ENCODE measurements at places on chromosomes 12 and 14.

GRCh38 chr12:39935275-39935674 is 170.6 kb downstream of the SLC2A13 start:
- DNase-seq, result peak; percentile 32

DNA sequence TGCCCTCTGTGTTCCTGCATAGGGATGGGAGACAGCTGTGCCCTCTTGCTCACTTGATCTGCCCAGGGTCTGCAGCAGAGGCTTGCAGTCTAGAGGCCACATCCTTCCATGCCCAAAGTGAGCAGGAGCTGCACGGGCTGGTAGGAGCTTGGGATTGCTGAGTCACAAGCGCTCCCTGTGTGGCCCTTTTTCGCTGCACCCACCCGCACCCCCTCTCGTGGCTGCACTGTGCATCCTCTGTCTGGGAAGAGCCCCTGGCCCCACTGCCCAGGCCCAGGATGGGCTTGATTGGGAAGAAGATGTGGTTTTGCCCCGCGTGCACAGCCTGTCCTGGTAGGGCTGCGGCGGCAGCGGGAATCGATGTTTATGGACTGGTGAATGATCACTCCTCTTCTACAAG is 192.4 kb downstream of the TSPAN9 start:
- DNase-seq, result no peak

GRCh38 chr14:95562892-95563685 is 28.2 kb downstream of the GLRX5 start:
- no peak for DNase-seq

DNA sequence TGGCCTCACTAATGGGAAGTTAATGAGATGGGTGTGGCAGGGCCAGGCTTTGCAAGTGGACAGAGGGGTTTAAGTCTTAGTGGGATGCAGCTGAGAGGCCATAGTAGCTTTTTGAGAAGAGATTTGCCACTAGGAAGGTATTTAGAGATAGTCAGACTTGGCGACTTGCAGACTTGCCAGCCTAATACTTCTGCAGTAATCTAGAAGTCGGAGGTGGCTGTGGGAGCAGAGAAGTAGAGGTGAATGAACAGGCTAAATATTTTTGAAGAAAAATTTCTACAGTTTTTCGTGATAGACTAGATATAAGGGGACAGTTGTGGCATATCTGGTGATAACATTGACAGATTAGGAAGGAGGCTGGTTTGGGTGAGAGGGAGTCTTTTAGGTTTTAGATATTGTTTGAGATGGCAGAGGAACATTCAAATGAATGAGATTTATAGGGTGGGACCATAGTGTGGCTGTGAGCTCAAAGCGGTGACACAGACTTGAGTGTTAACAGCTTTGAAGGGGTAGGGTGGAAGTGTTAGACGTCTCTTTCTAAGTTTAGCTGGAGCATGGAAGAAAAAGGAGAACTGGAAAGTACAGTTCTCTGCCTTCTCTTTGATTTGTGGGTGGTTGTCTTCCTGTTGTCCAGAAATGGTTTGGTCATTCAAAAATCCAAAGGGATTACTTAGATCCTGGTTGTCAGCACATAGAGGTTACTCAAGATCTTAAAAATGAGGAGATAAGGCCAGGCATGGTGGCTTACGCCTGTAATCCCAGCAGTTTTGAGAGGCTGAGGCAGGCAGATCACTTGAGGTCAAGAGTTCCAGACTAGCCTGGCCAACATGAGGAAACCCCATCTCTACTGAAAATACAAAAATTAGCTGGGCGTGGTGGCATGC is 44.9 kb downstream of the MAPKAPK5 start:
- no peak for DNase-seq

- DNase-seq, result peak; percentile 80
Observed at GRCh38 chr12:54142114-54142475, 46.7 kb downstream of the SMUG1 start.

GRCh38 chr14:49614196-49614595 is 6.2 kb downstream of the RPL36AL start:
- no peak for DNase-seq

DNA sequence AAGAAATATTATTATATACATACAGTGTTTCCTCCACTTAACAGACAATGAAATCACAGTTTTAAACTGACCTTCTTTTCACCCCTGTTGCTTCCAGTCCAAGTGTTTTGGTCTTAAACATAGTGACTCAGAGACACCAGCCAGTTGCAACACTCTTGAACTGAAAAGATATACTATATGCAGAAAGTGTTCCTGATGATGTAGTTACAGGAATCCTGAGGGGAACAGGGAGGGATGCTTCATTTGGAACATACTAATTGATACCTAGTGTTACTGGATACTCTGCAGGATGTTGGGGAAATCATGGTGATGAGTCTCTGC is 420.8 kb downstream of the CCDC91 start:
- peak; percentile 85 for DNase-seq

DNA sequence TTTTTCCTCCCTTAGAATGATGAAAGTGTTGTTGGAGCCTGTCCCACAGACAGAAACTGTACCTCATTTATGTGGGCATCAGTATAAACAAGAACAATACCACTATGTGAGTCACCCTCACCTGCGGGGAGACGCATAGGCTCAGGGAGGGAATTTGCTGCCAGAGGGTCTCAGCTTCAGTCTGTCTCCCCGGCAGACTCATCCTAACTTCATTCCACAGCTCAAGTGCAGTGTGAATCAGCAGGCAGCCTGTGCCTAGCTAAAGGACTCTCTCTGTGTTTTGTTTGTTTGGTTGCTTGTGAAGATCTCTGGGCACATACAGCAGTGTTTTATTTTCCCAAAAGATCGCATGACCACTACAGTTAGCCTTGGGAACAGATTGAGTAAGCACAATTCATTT is 98.9 kb downstream of the PRKCH start:
- DNase-seq, result no peak

- no peak for DNase-seq
Observed at GRCh38 chr14:101130861-101131260, 227.3 kb upstream of the RTL1 start.

DNA sequence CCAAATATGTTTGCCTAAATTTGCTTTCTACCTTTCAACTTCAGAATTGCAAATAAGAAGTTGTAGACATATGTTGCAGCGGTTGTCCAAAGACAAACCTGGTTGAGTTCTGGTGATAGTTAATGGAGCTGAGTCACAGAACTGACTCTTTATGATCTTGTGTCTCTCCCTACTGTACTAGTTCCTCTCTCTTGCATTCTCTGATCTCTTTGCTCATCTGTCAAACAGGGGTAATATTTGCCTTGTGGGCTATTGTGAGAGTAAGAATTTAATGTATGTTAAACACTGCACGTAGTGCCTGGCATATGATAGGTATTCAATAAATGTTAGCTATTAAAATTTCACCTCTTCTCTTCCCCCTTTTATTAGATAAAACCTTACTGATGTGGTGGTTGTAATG is 283.5 kb upstream of the RGS6 start:
- no peak for DNase-seq

- peak; percentile 23 for DNase-seq
Observed at GRCh38 chr12:93664573-93665138, 12.5 kb upstream of the CRADD start.

- DNase-seq, result peak; percentile 5
Observed at GRCh38 chr12:22518060-22518719, 26.2 kb downstream of the C2CD5 start.

DNA sequence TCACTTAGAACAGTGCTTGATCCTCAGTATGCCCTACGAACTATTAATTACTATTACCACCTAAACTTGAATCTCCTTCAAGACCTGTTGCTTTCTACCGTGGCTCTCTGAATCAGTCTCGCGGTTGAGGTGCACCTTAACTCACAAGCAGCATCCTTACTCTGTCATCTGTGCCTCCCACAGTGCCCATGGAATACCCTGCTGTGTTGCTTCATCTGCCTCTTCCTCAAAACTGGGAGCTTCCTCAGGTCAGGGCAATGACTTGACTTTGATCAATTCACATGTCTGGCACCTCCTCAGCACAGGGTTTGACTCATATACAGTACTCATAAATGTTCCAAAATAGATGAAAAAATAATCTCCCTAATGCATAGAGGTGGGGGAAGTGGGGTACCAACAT is 305.9 kb downstream of the NUAK1 start:
- no peak for DNase-seq

DNA sequence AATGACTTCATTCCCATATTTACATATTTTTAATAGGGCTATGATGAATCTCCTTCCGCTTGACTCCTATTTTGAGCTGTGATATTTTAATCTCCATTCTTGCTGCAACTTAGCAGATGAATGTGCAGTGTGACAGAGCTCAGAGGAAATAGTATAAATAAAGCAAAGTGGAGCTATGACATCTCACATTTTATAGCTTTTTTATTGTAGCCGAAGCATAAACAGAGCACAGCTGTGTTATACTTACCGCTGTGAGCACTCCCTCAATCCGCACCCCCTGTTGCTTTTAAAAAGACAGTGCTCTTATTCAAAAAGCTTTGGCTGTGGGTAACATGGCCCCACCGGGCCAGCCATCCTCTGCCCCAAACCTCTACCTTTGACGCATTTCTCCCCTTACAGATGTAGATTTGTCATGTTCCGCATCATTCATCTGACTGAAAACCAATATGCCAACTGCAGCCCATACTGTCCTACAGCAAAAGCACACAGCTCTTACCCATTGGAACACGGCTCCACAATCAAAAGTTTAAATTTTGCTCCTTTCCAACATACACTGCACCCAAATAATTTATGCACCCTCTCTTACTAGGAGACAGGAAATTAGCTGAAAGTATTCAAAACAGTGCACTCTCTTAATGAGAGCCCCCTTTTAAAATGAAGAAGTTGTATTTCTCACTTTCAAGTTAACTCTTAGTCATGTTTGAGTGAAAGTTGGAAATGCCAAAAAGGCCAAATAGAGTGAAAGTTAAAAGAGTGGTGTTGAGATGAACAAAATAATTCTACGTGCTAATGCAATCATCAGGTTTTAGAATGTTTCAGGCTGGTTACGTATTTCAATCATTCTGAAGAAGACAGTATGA is 429.3 kb upstream of the SOX5 start:
- peak; percentile 65 for DNase-seq

DNA sequence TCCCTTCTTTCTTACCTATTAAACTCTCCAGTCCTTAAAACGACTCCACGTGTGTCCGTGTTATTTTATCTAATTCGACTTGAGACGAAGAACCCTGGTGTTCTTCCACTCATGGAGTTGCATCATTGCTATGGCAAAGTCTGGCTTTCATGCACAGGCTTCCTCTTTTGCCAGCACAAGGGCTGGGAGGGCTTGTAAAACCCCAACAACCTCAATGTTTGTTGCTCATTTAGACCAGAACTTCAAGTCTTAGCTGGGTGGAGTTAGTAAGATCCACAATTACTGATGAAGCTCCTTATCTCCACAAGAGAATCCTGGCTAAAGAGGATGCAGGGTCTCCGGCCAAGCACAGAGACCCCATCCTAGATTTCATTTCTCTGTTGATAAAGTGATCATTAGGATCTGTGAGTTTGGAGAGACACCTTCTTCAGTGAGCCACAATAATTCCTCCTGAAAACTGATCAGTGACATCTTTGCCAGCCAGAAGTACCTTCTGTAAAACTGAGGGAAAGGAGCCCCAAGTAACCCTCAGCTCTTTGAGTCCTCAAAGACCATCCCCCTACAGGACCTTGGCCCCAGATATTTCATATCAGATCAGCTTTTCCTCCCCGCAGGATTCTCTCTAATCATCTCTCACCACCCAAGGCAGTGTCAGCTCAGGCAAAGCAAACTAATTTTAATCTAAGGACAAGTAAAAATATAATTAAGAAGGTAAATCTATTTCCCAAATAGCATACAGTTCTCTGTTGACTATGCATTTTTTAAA is 514.6 kb downstream of the FUT8 start:
- DNase-seq, result no peak

- DNase-seq, result no peak
Observed at GRCh38 chr12:80032946-80033345, 66.4 kb upstream of the OTOGL start.

- peak; percentile 69 for DNase-seq
Observed at GRCh38 chr12:108856428-108857157, 790 bp downstream of the SSH1 start.

- no peak for DNase-seq
Observed at GRCh38 chr12:11768233-11768965, 118.9 kb downstream of the ETV6 start.

- peak; percentile 42 for DNase-seq
Observed at GRCh38 chr14:81990312-81990761, 456.7 kb upstream of the SEL1L start.

DNA sequence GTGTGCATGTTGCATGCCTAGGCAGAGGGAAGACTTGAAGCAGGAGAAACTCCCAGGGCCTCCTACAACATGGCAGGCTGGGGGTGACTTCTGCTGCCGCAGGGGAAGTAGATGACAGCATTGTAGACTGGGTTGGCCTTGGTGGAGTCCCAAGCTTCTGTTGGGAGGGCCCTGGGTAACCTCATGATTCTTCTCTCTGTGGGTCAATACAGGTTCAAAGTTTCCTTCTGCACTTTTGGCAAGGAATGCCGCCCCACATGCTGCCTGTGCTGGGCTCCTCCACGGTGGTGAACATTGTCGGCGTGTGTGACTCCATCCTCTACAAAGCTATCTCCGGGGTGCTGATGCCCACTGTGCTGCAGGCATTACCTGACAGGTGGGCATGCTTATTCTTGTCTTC is 78.4 kb upstream of the RIC8B start:
- no peak for DNase-seq

GRCh38 chr14:103828315-103828967 is 18.9 kb downstream of the PPP1R13B start:
- no peak for DNase-seq

- peak; percentile 69 for DNase-seq
Observed at GRCh38 chr14:96166461-96167223, 38.0 kb upstream of the BDKRB2 start.

DNA sequence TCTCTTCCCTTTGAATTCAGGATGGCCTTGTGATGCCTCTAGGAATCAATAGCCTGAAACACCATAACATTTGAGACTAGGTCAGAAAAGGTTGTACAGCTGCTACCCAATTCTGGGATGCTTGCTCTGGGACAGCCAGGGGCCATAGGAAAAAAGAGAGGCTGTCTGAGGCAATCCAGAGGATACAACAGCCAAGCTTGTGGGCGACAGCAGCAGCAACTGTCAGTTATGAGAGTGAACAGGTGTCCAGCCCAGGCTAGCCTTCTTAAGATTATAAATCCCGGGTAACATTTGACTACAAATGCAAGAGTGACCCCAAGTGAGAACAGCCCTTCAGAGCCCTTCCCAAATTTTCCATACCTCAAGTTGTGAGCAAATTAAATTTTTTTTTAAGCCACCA is 11.1 kb downstream of the DCN start:
- no peak for DNase-seq

All from fibroblast of skin of right quadriceps (primary cell).